ENCODE measurements at places on chromosomes 3 and 15. TPM values are rescaled to one million over a fixed set of nuclear protein-coding genes. Genes with fewer than 3 reads are reported as not detected.

DNA sequence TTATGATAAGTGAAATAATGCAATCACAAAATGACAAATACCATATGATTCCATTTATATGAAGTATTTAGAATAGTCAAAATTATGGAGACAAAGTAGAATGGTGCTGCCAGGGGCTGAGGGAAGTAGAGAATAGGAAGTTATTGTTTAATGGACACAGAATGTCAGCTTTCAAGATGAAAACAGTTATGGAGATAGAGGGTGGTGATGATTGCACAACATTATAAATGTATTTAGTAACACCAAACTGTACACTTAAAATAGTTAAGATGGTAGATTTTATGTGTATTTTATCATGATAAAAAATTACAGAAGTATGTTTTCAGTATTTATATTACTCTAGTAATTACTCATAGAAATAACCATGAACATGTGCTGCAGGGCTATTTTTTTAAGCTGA is 100.8 kb upstream of the AZI2 start:
- no peaks in the 10 kb centered on the region for H3K36me3 ChIP-seq
- H3K4me3 ChIP-seq, result no peak overlapping the region
- H3K27ac ChIP-seq, result no peak overlapping the region
- H3K4me1 ChIP-seq, result no peaks in the 10 kb centered on the region
- DNase-seq, result no peak

DNA sequence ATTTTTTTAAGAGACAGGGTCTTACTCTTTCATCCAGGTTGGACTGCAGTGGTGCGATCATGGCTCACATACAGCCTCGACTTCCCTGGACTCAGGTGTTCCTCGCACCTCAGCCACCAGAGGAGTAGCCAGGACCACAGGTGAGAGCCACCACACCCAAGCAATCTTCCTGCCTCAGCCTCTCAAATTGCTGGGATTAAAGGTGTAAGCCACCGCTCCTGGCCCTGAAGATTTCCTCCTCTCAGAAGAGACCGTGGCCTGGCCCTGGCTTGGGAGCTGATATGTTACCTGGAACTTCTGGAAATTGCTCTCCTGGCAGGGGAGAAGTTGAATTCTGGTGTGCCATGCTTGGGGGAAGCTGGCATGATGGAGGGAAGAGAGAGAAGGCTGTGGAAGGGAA is 36.2 kb downstream of the PPCDC start:
- no peak overlapping the region for H3K27ac ChIP-seq
- H3K36me3 ChIP-seq, result no peaks in the 10 kb centered on the region

DNA sequence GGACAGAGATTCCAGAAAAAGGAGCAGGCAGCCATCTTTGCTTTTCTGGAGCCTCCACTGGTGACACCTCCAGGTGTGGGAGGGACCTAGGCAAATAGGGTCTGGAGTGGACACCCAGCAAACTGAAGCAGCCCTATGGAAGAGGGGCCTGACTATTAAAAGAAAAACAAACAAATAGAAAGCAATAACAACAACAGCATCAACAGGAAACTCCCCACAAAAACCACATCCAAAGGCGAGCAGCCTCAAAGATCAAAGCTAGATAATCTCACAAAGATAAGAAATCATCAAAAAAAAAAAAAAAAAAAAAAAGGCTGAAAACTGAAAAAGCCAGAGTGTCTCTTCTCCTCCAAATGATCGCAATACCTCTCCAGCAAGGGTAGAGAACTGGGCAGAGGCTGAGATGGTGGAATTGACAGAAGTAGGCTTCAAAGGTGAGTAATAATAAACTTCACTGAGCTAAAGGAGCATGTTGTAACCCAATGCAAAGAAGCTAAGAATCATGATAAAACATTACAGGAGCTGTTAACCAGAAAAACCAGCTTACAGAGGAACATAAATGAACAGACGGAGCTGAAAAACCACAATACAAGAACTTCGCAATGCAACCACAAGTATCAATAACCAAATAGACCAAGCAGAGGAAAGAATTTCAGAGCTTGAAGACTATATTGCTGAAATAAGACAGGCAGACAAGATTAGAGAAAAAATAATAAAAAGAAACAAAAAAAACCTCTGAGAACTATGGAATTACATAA is 225.4 kb downstream of the CTNNB1 start:
- H3K4me3 ChIP-seq, result no peak overlapping the region
- H3K36me3 ChIP-seq, result no peaks in the 10 kb centered on the region
- H3K4me1 ChIP-seq, result no peaks in the 10 kb centered on the region
- H3K27me3 ChIP-seq, result no peaks in the 10 kb centered on the region
- H3K27ac ChIP-seq, result no peak overlapping the region

DNA sequence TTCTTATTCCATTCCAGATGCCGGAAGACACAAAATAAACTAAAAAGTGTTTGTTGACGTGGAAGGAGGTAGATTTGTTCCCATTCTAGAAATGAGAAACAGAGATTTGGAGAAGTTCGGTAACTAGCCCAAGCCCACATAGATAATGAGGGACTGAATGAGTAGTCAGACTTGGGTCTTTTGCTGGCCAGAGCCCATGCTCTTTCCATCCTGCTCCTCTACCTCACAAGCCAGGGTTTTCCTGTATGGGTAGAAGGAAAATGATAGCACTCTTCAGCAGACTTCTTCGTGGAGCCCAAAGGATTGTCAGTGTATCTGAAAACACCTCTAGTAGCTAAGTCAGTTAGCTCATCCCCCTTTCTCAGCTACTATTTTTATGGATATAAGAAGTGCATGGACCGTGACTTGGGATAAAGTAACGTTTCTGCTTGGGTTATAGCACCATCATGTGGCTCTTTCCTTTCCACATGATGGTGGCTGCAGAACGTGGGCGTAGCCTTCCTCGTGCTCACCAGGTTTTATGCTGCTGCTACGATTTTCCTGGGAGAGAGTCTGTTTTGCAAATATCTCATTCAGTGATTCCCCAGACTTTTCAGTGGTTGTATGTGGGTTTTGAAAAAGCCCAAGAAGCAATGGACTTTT is 84.6 kb downstream of the DGKG start:
- H3K4me3 ChIP-seq, result no peak overlapping the region
- no peaks in the 10 kb centered on the region for H3K4me1 ChIP-seq
- H3K27me3 ChIP-seq, result peaks cover 3% of the 10 kb centered on the region
- H3K36me3 ChIP-seq, result no peaks in the 10 kb centered on the region

- H3K27me3 ChIP-seq, result peaks cover 17% of the 10 kb centered on the region
- H3K4me1 ChIP-seq, result peaks cover 5% of the 10 kb centered on the region
- no peak overlapping the region for H3K4me3 ChIP-seq
Measured at GRCh38 chr15:69535998-69536397, 83.4 kb downstream of the RPLP1 start.

DNA sequence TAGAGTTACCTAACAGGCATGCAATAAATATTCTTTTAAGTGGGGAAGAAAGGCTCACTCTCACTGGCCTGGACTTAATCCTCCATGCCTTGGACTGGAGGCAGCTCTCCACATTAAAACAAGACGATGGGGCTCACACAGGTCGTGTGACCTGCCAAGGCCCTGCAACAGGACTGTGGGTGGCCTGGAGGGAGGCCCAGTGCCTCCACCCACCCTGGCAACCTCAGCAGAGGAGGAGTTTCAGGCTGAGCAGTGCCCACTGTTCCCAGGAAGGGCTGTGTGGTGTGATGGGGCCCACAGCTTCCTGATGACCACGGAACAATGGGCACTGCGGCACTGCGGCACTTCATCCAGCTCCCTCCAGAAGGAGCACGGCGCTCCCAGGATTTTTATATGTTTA is 5.5 kb downstream of the UROC1 start:
- peaks cover 14% of the 10 kb centered on the region for H3K4me1 ChIP-seq
- no peak for DNase-seq
- H3K4me3 ChIP-seq, result no peak overlapping the region
- no peak overlapping the region for H3K27ac ChIP-seq

- no peak overlapping the region for H3K27ac ChIP-seq
- H3K36me3 ChIP-seq, result no peaks in the 10 kb centered on the region
- peaks cover 2% of the 10 kb centered on the region for H3K4me1 ChIP-seq
- no peak for DNase-seq
- no peaks in the 10 kb centered on the region for H3K27me3 ChIP-seq
Measured at GRCh38 chr3:66480666-66481065, 20.2 kb downstream of the LRIG1 start.

GRCh38 chr3:48747706-48748105 is 30.7 kb upstream of the IP6K2 start:
- no peak for DNase-seq
- peaks cover 8% of the 10 kb centered on the region for H3K36me3 ChIP-seq
- H3K4me1 ChIP-seq, result peaks cover 5% of the 10 kb centered on the region
- no peak overlapping the region for H3K4me3 ChIP-seq

GRCh38 chr3:197249542-197249941 is 48.9 kb downstream of the DLG1 start:
- DNase-seq, result no peak
- H3K4me3 ChIP-seq, result no peak overlapping the region
- H3K27ac ChIP-seq, result no peak overlapping the region
- no peaks in the 10 kb centered on the region for H3K27me3 ChIP-seq
- H3K4me1 ChIP-seq, result peaks cover 2% of the 10 kb centered on the region

DNA sequence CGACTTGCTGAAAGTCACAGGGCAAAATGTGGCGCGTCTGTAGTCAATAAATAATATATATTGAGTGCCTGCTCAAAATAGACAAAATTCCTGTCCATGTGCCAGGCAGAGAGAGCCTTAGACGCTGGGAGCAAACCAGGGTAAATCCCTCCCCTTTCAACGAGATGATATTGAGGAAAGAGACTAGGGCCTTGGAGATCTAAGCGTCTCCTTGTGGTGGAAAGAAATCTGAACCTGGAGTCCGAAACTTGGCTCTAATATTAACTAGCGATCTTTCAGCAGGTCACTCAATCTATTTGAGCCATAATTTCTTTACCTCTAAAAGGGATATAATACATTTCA is 348 bp upstream of the DPP8 start:
- H3K4me3 ChIP-seq, result peak overlapping the region; percentile 96
- no peak for DNase-seq
- H3K27ac ChIP-seq, result peak overlapping the region; percentile 90
- H3K36me3 ChIP-seq, result no peaks in the 10 kb centered on the region
- peaks cover 8% of the 10 kb centered on the region for H3K4me1 ChIP-seq
- no peaks in the 10 kb centered on the region for H3K27me3 ChIP-seq

DNA sequence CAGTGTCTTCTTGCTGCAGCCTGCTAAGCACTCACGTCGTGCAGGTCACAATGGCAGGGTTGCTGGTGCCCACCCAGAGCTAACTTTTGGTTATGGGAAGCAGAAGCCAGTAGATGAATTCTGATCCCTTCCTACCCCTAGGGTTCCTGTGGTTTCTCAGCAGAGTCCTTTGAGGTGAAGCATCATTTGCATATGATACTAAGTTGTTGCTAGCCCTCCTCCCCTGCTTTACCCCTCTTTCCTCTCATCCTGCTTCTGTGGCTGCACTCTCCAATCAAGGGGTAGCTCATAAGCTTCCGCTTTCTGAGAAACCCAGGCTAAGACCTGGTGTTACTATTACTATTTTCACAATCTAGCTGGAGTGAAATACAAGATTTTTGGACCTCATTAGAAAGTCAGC is 22.1 kb upstream of the HEG1 start:
- H3K4me3 ChIP-seq, result no peak overlapping the region
- peaks cover 4% of the 10 kb centered on the region for H3K4me1 ChIP-seq
- no peaks in the 10 kb centered on the region for H3K27me3 ChIP-seq
- no peak for DNase-seq
- H3K27ac ChIP-seq, result no peak overlapping the region

- no peaks in the 10 kb centered on the region for H3K27me3 ChIP-seq
- DNase-seq, result no peak
- no peak overlapping the region for H3K4me3 ChIP-seq
Measured at GRCh38 chr3:184015381-184016019, 2.2 kb downstream of the ABCC5 start.

DNA sequence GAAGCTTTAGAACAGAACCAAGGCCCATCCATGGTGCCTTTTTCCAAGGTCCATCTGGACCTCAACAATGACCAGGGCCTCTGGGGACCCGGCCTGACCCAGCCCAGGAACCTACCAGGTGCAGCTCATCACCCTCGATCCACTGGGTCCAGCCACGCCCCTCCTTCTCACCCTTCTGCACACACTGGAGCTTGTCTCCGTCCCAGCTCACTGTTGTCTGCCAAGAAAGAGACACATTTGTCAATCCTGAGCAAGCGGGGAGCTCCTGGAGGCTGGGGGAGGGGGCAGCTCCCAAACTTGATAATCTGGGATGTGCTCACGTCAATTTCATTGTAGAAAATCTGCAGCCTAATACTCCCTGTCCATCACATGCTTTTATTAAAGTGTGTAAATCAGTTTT is 21.2 kb downstream of the RBP1 start:
- H3K4me3 ChIP-seq, result no peak overlapping the region
- DNase-seq, result no peak
- H3K4me1 ChIP-seq, result no peaks in the 10 kb centered on the region
- H3K36me3 ChIP-seq, result no peaks in the 10 kb centered on the region
- no peaks in the 10 kb centered on the region for H3K27me3 ChIP-seq
- no peak overlapping the region for H3K27ac ChIP-seq

TRH gene
- not detected for polyA plus RNA-seq

CAV3 gene
- not detected for polyA plus RNA-seq

RAB6B gene
- 2.9 TPM for polyA plus RNA-seq

HMCES gene
- 66.4 TPM for polyA plus RNA-seq

HTR3E gene
- not detected for polyA plus RNA-seq

CPN2 gene
- not detected for polyA plus RNA-seq

APBA2 gene
- polyA plus RNA-seq, result 9.3 TPM

CHRNA3 gene
- polyA plus RNA-seq, result not detected

CD80 gene
- polyA plus RNA-seq, result not detected

FEZF2 gene
- polyA plus RNA-seq, result not detected

PAQR5 gene
- 0.06 TPM for polyA plus RNA-seq

Measured in keratinocyte (primary cell).